ENCODE measurements at places on chromosomes 4 and X. TPM values are rescaled to one million over a fixed set of nuclear protein-coding genes. Genes with fewer than 3 reads are reported as not detected.

Gene APOO
- total RNA-seq, result 11.5 TPM

Gene SPACA5
- total RNA-seq, result not detected

- no peak overlapping the region for H3K4me3 ChIP-seq
- H3K27me3 ChIP-seq, result no peaks in the 10 kb centered on the region
- no peaks in the 10 kb centered on the region for H3K36me3 ChIP-seq
These were observed 211.4 kb downstream of the FMR1NB start for GRCh38 chrX:148192547-148192946.

Gene TMSB15C
- 0.28 TPM for total RNA-seq
